ENCODE measurements at places on chromosomes 3 and 15. TPM values are rescaled to one million over a fixed set of nuclear protein-coding genes. Genes with fewer than 3 reads are reported as not detected.
A peak's percentile ranks its signal among the peaks of the same experiment; 100 is the strongest.

PLCB2 gene
- total RNA-seq: 37.3 TPM

POLQ gene
- 13.7 TPM for total RNA-seq

DNA sequence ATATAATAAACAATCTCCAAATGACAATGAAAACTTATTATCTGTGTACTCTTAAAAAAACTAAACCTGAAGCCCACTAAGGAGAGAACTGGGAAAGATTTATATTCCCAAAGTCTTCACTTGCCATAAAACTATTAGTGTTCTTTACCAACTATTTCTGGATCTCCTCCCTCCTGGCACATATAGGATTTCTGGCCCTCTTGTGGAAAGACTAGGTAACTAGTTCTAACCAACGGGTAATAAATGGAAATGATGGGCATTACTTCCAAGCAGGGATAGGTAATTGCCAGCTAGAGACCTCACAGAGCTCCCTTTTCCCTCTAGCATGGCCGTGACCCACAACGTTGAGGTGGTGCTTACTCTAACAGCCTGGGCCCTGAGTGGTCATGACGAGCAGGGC is 110.1 kb downstream of the DNAH12 start:
- peak; percentile 6 for DNase-seq

DNA sequence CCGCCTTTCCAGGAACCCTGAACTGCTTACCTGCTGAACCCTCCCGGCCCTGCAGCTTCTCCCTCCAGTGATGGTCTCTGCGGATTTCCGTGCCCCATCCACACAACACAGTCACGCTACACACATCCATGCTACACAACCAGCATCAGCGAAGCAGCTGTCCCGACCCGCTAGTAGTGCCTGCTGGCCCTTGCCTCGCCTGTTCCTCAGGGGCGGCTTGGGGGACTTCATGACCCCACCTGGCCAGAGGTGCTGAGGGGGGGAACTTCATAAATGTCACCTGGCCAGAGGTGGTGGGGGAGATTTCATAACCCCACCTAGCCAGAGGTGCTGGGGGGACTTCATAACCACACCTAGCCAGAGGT is 530 bp upstream of the TUBGCP5 start:
- DNase-seq: no peak

DNA sequence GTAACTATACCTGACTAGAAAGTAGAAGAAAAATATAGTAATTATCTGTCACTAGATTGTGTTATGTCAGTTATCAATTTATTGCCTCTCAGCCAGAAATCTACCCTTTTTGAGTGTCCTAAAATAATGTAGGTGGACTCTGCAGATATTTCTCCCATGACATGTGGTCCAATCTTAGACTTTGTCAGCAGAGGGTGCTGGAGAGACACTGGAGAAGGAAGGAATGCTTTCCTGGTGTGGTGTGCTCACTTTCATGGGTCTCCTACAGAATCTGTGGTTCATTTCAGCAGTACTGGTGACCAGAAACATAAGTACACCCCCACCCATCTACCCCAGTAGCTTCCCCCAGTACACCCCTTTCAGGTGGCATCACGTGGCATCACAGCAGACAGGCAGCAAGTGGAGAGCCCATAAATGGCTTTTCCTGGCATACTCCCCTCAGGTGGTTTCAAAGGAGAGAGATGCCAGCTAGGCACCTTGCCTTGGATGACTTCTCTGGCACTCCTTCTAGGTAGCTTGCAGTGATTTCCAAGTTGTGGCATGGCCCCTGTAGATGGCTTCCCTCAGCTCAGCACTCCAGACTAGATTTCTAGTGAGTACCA is 114.7 kb downstream of the GADL1 start:
- DNase-seq: peak; percentile 49

- DNase-seq: peak; percentile 28
Measured at GRCh38 chr3:190217081-190217480, 96.4 kb upstream of the P3H2 start.

- DNase-seq: no peak
Measured at GRCh38 chr3:137324114-137324513, 366.3 kb downstream of the IL20RB start.

GRCh38 chr15:46091860-46092450 is 457.1 kb downstream of the SQOR start:
- peak; percentile 51 for DNase-seq

- no peak for DNase-seq
Measured at GRCh38 chr15:40347559-40348473, 3.0 kb upstream of the PHGR1 start.

GRCh38 chr3:187974871-187975271 is 179.1 kb upstream of the LPP start:
- DNase-seq: no peak

DNA sequence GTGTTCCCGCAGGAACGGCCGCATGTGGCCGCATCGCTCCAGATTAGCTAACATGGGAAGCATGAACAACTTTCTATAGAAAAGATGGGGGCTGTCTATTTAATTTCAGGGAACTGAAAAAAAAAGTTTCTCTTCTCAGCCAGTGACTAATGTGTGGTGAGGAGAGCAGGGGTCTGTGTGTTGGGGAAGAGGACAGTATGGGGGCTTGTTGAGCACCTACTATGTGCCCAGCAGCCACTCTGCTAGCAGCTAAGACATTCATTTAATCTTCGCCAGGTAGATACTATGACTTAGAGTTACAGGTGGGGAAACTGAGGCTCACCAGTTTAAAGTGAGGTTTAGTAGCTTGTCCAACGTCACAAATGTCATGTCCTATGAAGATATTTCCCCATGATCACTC is 56.6 kb downstream of the MGLL start:
- DNase-seq: no peak

PLCH1 gene
- total RNA-seq: 11.6 TPM

DNA sequence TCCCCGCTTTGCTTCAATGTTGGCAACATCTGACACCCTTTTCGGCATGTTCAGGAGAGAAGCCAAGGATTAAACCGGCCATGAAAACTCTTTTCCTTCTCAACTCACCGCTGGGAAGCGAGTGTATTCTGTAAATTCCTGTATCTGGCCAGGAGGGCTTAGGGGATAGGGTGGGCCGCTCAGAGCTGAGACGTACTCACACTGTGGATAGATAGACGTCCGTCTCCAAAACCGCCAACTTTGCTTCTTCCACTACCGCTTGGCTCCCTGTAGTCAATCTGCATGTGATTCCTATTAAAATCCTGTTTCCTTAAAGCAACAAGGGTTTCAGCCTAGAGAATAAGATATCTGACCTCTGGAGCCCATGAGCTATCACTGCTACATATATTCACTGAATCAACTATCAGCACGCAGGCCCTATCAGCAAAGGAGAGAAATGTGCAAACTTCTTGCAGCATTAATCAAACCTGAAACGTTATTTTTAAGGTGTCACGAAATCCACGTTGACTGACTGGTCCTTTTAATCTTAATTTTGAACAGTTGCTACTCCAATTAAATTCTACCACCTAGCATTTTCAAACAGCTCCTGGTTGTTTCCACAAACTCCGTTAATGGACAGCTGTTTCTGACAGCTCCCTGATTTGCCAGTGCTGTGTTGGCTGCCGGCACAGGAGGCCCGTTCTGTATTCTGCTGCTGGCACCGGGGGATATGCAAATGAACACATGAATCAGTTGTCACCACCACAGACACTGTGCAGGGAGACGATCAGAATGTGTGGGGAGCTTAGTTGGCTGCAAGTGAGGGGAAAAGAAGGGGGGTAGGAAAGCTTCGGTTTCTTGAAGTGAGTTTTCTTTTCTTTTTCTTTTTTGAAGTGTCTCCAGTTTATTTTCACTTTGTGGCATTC is 438.9 kb upstream of the ARRDC4 start:
- no peak for DNase-seq

Measured in Calu3 (cell line).